ENCODE measurements at places on chromosomes 4 and X.

GRCh38 chr4:24489870-24490269, 94.5 kb downstream of the DHX15 start:
- DNase-seq, result no peak

DNA sequence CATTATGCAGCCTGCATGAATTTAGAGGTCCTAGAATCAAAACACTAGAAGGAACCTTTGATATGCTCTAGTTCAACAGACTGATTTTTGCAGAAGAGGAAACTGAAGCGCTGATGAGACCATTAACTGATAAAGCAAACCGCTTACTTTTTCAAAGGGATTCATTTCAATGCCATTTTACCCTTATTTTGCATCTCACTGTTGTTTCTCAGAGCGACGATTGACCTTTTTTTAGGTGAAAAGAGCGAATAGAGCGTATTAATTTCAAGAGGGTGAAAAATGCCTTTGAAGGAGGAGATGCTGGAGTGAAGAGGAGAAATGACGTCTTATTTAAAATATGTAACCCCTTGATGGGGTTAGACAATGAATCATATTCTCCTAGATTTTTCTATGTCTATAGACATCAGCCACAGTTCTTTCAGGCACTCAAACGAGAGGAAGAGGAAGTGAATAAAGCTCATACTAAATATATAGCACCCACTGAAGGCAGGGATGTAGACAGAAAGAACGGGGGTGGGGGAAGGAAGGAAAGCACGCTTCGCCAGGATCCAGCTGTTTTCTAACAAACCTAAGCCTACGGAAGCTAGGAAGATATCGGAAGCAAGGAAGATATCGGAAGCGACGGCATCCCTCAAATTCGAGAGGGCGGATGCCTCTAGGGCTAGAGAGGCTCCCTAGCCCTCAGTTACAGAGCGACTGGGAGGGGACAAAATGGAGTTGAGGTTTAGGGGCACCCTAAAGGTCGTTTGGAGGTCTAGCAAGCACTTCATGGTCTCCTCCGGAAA, 848 bp downstream of the ACSL4 start:
- no peak for DNase-seq

GRCh38 chrX:43527801-43528200, 128.3 kb upstream of the MAOA start:
- no peak for DNase-seq

GRCh38 chrX:1162119-1162916, 50.1 kb downstream of the CRLF2 start:
- DNase-seq, result no peak

GRCh38 chrX:32614707-32615106, 596.6 kb downstream of the DMD start:
- DNase-seq, result no peak

DNA sequence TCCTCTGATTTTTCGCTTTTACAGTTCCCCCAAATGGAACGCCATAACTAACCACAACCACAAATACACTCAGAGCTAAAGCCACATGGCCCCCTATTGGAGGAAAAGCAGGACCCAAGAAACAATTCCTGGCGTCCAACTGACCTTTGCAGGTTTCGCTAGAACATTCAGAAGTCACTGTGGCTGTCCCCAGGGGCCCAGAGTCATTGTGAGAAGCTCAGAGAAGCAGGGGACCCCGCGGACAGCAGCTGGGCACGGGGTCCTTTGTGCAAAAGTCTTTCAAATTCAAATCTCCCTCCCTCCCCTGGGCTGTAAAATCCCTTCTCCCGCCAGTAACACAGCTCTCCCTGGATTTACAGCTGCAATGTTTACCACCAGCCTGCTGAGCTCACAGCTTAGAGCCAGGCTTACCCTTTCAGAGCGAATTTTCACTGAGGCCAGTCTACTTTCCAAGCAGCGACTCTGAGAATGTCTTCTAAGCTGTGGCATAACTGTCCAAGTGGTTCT, 214.8 kb downstream of the CRLF2 start:
- DNase-seq, result no peak

DNA sequence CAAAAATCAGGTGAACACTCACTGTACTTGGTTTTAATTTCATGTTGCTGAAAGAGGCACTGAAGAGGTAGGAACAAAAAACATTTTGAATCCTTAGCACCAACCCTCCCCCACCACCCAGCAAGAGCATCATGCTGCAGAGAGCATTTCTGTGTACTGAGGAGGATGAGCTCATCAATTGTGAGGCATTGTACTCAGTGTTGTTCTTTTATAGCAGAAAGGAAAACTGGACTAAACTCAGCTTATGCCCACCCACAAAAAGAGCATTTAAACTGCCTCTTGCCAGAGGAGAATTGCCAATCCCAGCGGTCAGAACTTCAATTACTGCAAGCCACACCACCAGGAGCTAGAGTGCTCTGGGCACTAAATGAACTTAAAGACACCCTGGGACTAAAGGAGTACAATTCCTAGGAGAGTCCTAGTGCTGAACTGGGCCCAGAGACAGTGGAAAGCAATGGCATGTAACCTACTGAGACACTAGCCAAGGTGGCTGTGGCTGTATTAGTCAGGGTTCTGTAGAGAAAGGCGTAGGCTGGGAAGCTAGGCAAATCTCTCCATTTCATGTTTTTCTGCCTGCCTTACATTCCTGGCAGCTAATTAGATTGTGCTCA, 280.7 kb upstream of the KLHL4 start:
- no peak for DNase-seq

DNA sequence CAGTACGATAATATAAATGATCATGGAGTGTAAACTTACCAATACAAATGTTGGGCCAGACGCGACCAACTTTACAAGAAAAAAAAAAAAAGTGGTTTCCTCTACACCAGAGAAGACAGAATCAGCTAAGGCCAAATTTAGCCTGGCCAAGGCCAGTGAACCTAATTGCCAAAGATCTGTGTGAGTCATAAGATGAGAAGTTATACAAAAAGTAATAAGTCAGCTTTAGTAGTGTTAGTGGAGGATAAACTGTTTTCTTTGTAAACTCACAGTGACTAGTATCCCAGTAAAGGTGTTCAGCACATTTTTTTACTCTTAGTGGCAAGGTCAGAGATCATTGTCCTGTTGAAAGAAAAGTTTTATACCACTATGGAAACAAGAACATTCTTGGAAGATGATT, 531.4 kb upstream of the TECRL start:
- DNase-seq, result no peak

- no peak for DNase-seq
These were observed 5.9 kb upstream of the MAGEB3 start for GRCh38 chrX:30224536-30224935.

DNA sequence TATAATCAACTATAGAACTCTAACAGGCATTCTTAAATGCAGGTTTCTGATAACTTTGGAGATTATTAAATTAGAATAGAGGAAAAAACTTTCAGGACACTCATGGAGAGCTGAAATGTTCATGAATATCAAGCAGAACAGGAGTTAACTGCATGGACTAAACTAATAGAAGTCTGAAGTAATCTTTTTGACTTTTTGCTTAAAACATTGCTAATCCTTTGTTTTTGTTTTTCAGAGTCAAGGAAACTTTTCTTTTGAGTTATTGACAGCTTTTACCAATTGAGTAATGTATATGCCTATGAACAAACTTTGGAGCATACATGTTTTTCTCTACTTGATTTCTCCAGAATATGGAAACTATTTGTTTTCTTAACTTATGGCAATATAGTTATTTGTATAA, 112.5 kb downstream of the EIF4E start:
- DNase-seq, result no peak

- DNase-seq, result no peak
These were observed 36.4 kb upstream of the MAMLD1 start for GRCh38 chrX:150326541-150327247.

DNA sequence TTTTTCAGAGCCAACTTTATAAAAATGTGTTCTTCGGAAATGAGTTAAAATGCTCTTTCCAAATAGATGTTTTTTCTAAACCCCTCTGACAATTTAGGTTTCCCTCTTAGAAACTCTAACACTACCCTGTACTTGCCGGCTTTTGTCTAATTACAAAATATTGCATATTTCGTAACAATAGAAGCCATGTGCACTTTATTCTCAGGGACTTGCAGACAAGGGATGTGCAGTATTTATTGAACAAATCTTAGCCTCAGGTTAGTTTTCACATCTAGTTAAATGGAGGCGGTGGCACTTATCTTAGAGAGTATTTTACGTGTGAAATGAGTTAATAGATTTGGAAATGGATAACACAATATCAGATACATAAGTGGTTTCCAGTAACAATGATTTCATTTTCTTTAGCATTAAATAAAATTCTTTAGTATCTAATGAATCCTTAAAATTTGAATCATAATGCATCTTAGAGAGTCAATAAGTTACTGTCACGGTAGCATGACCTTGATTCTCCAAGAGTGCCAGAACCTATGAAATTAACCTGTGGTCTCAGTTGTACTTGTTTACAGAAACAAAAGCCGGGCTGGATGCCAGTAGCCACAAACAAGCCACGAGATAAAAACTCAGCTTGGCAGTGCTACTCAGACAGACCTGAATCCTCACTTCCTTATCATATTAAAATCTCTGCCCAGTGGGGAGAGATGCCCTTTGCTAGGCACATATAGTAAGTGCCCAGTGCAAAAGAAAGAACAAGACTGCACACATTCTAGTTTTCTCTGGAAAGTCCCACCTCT, 772 bp upstream of the PABPC4L start:
- no peak for DNase-seq

GRCh38 chrX:103157496-103158316, 57.2 kb upstream of the BEX4 start:
- no peak for DNase-seq

DNA sequence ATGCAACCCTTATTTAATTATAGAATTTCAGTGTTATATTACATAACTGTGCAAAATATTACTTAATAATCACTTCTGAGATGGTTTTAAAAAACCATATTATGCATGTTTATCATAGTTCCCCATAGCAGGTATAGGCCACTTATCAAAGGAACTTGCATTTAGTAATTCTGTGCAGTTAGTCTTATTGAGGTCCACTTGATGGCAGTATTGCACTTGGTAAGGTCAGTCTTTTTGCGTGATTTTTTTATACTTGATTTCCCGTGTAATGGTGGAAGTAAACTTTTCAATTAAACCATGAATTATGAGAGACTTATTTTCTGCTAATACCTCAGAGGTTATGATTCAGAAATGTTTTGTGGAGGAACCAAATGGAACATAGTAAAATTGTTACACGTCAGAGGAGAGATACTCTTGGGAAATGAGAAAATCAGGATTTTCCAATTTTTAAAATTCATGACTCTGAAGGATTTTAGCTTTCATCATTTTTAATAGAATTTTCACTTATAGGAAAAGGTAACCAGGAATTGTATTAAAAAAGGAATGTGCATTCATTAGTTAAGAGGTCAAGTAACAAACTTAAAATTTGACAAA, 230.0 kb downstream of the CCSER1 start:
- DNase-seq, result no peak

DNA sequence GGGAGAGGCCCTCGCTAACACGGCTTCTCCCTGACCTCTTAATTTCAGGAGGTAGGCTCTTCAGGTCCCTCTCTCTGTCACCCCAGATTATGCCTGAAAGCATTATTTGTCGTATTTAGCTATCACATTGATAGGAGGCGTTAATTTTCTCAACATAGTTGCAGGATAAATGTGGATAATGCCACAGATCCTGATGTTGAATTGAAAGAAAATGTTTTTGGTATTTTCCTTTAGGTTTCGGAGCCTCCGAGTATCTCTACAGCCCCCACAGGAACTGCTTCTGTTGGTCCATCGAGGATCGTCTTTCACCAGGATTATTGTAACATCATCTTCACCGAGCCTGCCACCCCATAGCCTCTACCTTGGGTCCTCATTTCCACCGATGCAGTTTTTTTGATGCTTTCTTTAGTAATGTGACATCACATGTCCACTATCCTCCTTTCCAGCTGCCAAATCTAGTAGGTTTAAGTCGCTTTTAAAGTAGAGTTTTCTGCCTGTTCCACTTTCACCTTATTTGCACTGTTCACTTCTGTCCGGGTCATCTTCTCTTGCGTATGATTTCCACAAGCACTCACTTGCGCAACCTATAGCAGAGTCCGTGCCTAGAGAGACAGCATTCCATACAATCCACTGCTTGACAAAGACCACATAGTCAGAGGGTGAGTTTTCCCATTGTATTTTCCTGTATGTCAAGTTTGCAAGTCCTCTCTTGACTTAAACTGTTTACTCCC, 665 bp downstream of the TIGD2 start:
- no peak for DNase-seq

DNA sequence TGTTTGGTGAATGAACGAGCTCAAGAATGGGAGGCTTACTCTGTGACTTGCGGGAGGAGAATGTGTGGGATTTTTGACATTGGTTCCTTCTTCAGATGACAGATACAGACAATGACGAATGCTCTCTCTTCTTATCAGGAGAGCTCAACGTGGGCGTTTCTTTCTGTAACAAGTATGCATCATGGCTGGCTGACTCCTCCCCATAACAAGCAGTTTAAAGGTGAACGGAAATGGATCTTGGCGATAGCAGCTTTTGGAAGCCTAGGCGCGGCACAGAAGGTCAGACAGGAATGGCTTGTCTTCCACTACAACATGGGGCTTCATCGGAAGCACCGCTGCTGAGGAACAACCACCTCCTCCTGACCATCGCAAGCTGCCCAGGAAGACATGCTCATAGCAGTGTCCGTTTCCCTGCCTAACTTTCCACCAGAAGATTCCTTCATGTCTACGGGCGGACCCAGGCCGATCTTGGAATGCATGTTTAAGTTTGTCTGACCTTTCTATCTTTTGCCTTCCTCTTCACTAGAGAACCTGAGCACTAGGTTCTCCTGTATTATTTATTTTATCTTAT, 18.3 kb upstream of the ACSL1 start:
- peak; percentile 4 for DNase-seq

- no peak for DNase-seq
These were observed 126.2 kb downstream of the HNRNPD start for GRCh38 chr4:82247629-82248028.

DNA sequence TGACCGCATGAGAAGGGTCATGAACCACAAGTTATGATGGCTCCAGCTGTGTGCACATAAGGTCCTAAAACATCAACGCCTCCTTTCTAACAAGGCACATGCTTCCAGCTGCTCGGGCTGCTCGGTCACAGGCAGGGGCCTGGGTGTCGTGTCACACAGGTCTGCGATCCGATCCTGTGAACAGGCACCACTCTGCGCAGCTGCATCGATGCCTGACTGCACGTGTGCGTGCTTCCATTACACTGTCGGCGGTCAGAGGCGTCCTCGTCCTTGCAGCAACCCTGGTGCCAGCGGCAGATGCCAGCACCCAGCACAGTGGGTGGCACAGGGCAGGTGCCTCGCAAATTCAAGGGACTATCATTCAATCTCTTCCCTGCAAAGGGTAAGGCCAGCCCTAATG, 23.9 kb downstream of the ZFYVE28 start:
- no peak for DNase-seq

DNA sequence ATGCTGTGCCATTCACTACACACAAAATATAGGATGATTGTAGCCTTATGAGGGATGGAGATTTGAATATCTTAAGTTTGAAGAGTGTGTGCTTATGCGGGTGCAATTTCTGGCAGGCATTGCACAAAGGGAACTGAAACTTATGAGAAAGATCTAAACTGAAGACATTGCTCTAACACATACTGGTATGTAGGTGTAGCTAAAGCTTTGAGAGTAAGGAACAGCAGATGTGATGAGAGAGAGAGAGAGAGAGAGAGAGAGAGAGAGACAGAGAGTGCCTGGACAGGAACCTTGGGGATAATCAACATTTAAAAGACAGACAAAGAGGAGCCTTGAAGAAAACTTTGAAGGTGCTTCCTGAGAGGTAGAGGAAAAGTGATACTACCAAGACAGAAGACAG, 379.7 kb downstream of the SPRY1 start:
- no peak for DNase-seq

- DNase-seq, result no peak
These were observed 44.5 kb downstream of the MAGEB16 start for GRCh38 chrX:35842674-35843073.
